Activated CD4-positive, alpha-beta T cell treated with anti-CD3 and anti-CD28 coated beads, Interleukin-2, amount 50 U/mL, for 4 hours (primary cell): ENCODE measurements at places on chromosomes 3 and 15.

DNA sequence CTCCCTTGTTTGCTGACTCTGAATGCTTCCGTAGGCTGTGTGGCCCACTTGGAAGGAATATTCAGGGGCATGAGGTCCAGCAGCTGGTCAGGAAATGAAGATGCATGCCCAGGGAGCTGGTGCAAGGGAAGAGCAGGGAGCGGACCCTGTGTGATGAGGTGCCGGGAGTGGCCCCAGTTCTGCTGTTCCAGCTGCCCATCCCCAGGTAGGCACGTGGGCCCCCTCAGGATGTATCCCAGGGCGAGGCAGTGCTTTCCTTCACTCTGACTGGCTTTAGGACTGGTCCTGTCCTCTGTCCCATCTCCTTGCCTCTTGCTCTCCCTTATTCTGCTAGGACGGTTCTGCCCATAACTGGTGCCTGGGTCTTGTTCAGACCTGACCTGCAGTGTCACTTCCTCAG, 1.1 kb upstream of the FAM3D start:
- DNase-seq, result no peak

- no peak for DNase-seq
Measured at GRCh38 chr3:54917862-54918261, 10.0 kb downstream of the LRTM1 start.

DNA sequence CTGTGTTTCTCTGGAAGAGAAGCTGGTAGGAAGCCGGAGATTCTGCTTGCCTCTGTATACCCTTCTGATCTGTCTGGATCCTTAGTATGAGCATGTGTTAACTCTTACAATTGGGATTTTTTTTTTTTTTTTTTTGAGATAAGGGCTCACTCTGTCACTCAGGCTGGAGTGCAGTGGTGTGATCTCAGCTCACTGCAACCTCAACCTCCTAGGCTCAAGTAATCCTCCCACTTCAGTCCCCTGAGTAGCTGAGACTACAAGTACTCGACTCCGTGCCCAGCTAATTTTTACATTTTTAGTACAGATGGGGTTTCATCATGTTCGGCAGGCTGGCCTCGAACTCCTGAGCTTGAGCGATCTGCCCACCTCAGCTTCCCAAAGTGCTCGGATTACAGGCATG, 44.5 kb downstream of the RPN1 start:
- DNase-seq, result no peak

DNA sequence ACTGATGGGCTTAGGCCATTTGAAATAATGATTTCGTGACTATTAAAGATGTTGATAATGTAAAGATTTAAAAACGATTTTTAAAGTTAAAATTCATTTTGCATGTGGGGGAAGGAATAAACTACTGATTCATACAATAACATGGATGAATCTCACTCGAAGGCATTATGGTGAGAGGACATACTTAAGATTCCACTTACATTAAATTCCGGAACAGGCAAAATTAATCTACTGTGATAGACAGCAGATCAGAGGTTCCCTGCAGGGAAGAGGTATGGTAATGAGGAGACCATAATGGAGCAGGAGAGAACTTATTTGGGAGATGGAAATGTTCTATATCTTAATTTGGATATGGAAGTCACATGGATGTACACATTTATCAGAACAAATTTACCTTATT, 28.4 kb upstream of the RAB6B start:
- no peak for DNase-seq

DNA sequence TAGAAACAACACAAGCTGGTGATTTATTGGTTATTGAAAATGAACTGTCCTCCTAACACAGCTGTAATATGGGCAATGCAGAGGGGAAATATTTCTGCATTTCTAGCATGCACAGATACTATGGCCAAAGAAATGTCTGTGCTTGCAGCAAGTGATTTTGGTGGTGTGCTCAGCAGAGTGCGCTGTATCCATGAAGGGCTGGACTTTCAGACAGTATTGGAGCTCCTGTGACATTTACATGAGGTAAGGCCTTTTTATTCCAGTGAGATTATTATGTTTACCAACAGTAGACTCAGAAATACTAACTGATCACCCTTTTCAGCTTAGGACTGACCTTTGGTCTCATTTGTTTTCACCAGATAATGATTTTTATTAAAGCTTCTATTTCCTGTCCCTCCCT, 1302.6 kb upstream of the EPHA6 start:
- DNase-seq, result no peak

DNA sequence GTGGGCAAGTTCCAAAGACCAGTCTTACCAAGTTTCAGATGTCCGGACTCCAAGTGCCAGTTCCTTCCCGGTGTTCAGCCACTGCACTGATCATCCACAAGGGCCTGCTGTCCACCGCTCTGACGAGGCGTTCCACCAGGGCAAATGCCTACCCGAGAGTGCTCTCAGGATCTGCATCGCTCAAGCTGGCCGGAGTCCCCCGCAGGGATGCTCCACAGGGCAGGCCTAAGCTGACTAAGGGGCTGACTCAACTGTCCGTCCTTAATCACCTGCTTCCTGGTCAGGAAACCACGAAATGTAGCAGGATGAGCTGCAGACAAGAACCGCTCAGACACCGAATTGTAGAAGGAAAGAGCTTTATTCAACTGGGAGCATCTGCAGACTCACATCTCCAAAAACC, 341.6 kb downstream of the KCNH8 start:
- DNase-seq, result no peak

- DNase-seq, result no peak
Measured at GRCh38 chr3:197022405-197023231, 7.0 kb downstream of the MELTF start.

- DNase-seq, result no peak
Measured at GRCh38 chr15:47669221-47669620, 48.1 kb upstream of the SEMA6D start.

DNA sequence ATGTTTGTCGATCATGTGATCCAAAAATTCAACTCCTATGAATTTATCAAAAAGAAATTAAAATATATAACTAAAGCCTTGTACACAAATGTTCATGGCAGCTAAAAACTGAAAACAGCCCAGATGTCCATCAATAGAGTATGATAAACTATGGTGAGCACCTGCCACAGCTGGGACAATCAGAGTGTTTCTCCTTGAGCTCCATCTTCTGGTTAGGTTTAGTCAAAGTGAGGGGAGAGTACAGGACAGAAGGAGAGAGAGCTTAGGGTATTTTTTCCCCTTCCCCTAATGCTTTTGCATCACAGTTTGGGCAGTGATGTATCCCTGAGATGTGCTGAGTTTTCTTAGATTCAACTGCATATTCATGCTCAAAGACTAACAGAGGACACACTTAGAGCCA, 65.5 kb downstream of the FSIP1 start:
- DNase-seq, result no peak

DNA sequence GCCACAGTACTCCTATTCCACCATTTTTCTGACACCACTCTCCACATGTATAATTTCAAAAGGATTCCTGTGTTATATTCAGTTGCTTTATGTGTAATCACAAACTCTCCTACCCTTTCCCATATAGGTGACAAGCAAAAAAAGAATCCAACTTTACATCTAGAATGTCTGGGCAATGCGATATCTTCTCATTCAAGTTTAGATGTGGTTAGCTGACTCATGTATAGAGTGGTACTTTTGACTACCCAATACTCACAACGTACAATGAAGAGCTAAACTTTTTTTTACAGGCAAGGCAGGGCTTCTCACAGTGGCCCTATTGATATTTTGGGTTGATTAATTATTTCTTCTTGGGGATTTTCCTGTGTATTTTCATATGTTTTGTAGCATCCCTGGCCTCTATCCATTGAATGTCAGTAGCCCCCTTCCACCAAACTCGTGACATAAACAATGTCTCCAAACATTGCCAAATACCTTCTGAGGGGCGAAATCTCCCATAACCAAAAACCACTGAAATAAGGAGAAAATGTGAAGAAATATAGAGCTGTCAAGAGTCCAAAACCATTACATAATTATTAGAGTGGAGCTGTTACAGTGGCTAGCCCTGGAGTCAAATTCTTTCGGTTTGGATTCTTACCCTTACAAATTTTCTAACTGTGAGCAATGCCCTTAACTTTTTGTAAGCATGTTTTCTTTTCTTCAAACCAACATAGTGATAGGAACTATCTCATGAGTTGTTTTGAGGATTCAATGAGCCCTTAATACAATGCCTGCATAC, 342.6 kb downstream of the NSUN3 start:
- no peak for DNase-seq

GRCh38 chr3:7630925-7631324, 770.0 kb downstream of the GRM7 start:
- no peak for DNase-seq

GRCh38 chr15:73560501-73561117, 72.6 kb downstream of the NPTN start:
- DNase-seq, result no peak

GRCh38 chr3:159443266-159443665, 545.4 kb upstream of the IL12A start:
- no peak for DNase-seq

GRCh38 chr3:56753206-56753820, 48.4 kb downstream of the ARHGEF3 start:
- no peak for DNase-seq

GRCh38 chr3:179972881-179973423, 63.8 kb downstream of the PEX5L start:
- no peak for DNase-seq

GRCh38 chr3:139129892-139130291, 85.2 kb upstream of the PRR23C start:
- DNase-seq, result no peak

DNA sequence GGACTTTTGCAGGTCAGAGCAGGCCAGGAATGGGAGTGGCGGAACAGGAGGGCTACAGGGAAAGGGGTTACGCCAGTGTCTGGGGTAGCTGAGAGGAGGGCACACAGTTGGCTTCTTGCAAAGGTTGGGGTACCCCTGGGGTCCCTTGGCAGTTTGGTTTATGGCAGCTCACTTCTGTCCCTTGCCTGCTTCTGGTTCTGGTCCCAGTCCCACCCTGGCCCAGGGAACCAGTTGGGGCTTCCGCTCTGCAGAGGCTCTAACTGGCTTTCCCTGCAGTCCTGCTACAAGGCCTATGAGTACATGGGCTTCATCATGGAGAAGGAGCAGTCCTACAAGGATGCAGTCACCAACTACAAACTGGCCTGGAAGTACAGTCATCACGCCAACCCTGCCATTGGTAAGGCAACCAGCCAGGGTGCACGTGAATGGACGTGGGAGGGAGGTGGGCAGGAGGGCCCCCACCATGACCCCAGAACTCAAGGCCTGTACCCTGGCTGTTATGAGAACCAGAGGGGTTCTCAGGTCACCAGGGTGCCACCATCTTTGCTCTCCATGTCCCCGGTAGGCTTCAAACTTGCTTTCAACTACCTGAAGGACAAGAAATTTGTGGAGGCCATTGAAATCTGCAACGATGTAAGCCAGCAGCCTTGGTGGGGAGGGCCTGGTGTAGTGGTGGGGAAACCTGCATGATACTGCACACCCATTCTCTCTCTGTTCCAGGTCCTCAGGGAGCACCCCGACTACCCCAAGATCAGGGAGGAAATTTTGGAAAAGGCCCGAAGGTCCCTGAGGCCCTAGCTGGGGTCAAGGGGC, 15.2 kb downstream of the CSRNP1 start:
- DNase-seq, result no peak

DNA sequence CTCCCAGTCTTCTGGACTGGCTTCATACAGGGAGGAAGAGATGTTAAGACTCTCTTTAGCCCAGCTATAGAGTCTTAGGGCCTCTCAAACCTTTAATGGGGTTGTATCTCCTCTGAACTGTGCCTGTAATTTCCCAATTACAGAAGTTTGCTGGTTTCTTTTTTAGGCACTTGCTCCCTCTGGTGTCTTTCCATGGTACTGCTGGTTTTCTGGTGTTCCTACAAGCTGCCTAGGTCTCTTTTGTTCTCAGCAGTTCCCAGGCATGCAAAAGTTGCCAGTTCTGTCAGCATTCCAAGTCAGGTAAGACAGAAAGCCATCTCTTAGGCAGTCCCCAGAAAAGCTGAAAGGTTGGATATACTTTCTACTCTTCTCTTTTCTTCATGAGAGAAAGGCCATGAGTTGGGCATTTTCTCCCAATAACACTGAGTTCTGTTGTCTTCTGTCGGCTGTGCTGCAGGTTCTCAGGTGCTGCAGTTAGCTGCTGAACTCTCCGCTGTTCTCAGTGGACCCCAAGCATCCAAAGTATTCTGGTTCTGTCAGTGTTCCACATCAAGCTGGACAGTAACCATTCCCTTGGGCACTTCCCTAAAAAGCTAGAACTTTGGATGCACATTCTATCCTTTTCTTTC, 54.4 kb upstream of the EHHADH start:
- DNase-seq, result peak; percentile 21

- no peak for DNase-seq
Measured at GRCh38 chr3:191997579-191998268, 536.8 kb downstream of the PYDC2 start.

- DNase-seq, result peak; percentile 8
Measured at GRCh38 chr3:128226795-128227395, 73.6 kb downstream of the EEFSEC start.

- DNase-seq, result no peak
Measured at GRCh38 chr3:40718209-40718608, 193.4 kb downstream of the ZNF621 start.

- no peak for DNase-seq
Measured at GRCh38 chr3:8739757-8740504, 6.3 kb downstream of the CAV3 start.

DNA sequence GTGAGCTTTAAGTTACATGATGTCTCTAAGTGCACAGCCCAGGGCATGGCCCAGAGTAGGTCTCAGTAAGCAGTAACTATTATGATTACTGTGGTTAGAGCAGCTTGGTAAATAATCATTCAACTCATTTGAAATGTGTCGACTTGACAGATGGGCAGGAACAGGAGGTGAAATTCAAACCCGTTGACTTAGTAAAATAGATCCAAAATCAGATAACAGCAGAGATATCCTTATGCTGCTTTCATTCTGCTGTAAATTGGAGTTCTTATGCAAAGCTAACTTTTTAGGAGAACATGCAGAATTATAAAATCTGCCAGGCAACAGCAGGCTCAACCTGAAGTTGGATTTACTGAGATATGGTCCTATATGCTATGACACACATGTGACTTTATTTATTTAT, 118.7 kb upstream of the KLHL25 start:
- no peak for DNase-seq

DNA sequence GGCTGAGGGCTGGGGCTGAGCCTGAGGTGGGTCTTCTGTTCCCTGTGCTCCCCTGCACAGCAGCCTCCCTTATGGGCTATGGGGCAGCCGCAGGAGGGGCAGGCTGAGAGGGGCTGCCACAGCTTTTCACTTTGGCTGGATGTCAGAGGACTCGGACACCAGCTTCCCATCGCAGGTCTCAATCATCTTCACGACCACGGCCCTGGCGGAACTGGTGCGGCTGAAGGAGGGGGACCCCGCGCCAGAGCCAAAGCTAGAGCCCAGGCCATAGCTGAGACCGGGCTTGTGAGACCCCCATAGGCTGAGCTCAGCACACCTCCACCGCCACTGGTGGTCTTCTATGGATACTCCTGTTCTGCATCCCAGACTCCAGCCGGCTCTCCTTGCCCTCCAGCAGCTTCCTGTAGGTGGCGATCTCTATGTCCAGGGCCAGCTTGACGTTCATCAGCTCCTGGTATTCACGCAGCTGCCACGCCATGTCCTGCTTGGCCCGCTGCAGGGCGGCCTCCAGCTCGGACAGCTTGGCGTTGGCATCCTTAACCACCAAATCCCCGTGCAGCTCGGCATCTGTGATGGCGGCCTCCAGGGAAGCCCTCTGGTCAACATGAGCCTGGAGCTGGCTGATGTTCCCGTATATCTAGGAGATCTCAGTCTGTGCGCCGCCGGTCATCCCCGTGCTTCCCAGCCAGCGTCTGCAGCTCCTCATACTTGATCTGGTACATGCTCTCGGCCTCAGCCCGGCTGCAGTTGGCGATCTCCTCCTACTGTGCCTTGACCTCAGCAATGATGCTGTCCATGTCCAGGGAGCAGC, 181.7 kb upstream of the SYNPR start:
- no peak for DNase-seq
